ENCODE measurements at places on chromosomes 5 and 9.

- no peak for DNase-seq
Measured at GRCh38 chr5:51027271-51027670, 356.0 kb upstream of the ISL1 start.

DNA sequence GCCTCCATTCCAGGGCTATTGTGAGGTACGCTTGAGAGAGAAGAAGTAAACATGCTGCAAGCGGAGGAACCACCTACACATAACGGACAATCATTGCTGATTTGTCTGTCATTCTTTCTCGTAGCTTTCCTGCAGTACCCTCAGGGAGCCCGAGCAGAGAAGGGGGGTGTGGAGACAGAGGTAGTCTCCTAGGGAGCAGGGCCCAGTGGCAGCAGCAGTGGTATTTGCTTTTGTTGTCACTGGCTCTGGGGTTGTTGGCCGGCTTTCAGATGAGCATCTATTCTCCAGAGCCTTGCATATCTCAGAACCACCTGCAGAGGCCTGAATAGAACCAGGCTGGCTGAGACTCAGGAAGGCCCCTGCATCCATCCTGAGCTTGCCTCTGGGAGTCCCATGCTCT is 19.9 kb downstream of the ENHO start:
- no peak for DNase-seq

GRCh38 chr5:9139344-9139743 is 406.5 kb downstream of the SEMA5A start:
- no peak for DNase-seq

- no peak for DNase-seq
Measured at GRCh38 chr5:149228618-149229297, 42.9 kb upstream of the AFAP1L1 start.

GRCh38 chr5:172823840-172824362 is 10.2 kb upstream of the ERGIC1 start:
- DNase-seq, result no peak

- no peak for DNase-seq
Measured at GRCh38 chr5:104355350-104355749, 792.8 kb upstream of the NUDT12 start.

DNA sequence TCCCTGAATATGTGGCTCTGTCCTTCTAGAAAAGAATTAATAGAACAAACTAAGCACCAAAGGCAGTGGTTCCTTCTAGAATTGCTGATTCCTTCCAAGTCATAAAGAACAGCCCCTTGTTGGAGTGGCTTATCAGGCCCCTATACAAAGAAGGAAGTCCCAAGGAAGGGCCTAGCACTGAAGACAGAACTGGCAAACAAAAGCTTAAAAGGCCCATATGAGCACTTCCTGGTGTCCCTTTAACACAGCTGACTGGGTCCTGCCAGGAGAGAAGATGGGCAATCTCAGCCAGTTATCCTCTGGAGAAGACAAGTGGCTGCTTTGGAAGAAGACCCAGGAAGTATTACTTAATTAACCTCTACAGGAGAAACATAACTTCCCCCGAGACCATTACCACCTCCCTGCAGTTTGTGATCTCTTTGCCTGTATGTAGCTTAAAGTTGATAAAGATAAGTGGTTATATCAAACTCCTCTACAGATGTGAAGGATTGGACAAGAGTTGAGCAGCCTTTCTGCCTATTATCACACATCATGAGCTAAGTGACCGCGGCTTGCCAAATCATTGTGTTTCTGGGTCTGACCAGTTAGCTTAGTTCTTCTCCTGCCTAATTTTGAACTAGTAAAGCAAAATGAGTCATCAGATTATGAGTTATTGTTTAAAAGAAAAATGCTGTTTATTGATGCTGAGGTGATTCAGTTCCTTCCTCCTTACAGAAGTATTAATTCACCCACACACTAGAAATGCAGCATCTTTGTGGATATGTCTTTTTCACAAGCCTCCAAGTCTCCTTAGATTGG is 13.3 kb upstream of the STING1 start:
- no peak for DNase-seq

- no peak for DNase-seq
Measured at GRCh38 chr5:145385276-145385675, 449.9 kb downstream of the PRELID2 start.

DNA sequence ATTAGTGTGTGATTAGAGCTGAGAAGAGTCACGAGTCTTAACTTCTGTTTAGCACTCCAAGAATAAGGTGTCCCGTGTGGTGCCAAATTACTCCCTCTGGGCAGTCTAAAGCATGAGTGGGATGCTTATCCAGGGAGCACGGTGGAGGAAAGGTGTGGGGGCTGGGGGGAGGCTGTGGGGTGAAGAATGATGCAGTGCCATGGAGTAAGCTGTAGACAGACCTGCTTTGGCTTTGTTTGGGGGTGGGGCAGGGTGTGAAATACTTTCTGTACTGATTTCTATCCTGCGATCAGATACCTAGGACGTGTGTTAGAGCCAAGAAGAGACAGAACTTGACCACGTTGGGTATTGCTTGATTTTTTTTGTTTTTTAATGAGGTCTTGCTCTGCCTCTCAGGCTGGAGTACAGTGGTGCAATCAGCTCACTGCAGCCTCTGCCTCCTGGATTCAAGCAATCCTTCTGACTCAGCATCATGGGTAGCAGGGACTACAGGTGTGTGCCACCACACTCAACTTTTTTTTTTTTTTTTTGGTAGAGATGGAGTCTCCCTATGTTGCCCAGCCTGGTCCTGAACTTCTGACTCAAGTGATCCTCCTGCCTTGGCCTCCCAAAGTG is 232.8 kb downstream of the MAN2A1 start:
- DNase-seq, result no peak

All from NCI-H2081 treated with DMSO at 0.1 percent for 48 hours (cell line).